ENCODE measurements at places on chromosomes 7 and 10.

DNA sequence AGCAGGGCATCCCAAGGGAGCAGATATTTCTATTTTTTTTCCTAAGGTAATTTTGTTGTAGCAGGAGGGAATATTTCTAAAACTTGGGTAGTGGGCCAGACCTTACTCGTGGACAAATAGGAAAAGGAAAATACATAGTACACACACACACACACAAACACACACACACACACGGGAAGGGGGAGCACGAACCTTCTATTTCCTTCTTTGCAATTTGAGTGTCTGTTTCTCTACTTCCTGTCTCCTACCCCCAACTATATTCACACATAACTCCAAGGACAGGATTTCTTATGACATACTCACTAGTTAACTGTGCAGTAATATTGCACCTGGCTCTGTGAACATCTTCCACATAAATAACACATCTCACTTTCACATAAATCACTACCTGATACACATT is 4.4 kb downstream of the LDB1 start:
- no peak for DNase-seq

DNA sequence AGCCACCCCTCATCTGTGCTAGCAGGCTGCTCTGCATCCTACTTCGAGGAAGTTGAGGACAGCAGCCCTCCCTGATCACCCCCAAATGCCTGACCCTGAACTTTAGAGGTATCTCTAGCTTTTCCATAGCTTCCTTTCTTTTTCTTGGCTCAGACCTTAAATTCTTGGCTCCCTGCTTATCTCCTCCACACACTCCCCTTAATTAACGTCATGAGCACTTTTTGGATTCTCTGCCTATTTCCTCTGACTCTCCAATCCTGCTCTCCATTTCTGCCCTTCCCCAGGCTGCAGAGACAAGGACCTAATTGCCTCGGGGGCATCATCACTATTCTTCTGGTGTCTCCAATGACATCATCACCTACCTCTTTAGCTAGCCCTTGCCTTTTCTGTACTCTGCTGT is 40.8 kb upstream of the SEC61G start:
- no peak for DNase-seq

DNA sequence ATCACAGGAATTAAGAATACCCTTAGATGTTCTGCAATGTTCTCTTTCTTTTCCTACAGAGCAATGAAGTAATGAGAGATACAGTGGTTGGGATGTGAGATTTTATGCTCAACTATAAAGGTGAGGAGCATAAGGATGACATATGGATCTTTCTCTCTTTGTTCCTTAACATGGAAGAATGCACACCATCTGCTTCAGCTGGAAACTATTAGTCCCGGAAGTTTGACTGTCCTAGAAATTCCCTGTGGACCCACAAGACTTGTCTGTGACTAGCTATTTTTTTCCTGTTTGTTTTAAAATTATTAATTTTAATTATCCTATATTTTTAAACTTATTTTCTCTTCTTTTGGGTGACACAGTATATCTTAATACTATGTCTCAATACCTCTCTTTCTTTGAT is 80.2 kb downstream of the DKK1 start:
- no peak for DNase-seq

- DNase-seq, result no peak
Observed at GRCh38 chr7:132234711-132235110, 341.6 kb downstream of the PLXNA4 start.

Measured in stimulated activated naive B cell treated with anti-CD40 and anti-IgM and Interleukin-4, amounts not matched to agents 10 μg/mL and 1 μg/mL and 100 μg/mL, for 72 hours (primary cell).